ENCODE measurements at places on chromosomes 16 and 17.
A peak's percentile ranks its signal among the peaks of the same experiment; 100 is the strongest.

GRCh38 chr17:72587156-72587555 is 466.3 kb downstream of the SOX9 start:
- DNase-seq = no peak

DNA sequence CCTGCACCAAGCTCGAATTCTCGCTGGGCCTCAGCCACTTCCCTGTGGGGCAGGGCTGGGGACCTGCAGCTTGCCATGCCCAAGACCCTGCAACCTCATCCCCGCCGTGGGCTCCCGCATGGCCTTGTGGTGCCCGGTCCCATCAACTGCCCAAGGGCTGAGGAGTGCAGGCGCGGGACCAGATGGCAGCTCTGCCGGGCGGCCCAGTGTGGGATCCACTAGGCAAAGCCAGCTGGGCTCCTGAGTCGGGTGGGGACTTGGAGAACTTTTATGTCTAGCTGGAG is 408.6 kb downstream of the UTP18 start:
- DNase-seq = no peak

GRCh38 chr16:89909777-89910716 is 8.6 kb upstream of the MC1R start:
- no peak for DNase-seq

GRCh38 chr17:6668727-6669425 is 17.3 kb downstream of the C17orf100 start:
- DNase-seq = no peak

- DNase-seq = peak; percentile 26
These were observed 19.0 kb downstream of the HEATR9 start for GRCh38 chr17:35849469-35850348.

Measured in NCI-H1930 (cell line).